ENCODE measurements at places on chromosomes 12 and 14.

DNA sequence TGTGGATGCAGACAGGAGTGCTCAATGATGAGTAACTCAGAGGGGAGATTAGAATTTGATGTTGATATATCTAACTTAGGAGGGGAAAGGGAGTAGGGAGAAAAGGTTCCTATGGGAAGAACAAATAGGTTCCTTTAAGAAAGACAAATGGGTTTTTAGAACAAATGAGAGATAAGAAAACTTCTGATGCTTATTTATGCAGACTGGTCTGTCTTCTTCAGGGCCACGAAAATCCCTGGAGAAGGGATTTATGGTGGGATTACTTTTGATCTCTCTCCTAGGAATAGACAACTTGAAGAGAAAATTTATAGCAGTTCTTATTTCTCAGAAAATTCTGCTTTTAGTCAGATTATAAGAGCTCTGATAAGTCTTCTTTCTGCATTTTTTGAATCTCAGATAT, 99.0 kb upstream of the DDHD1 start:
- DNase-seq = no peak

- DNase-seq = no peak
Measured at GRCh38 chr12:26791301-26791791, 41.6 kb downstream of the ITPR2 start.

GRCh38 chr14:64208981-64209380, 85.2 kb downstream of the ESR2 start:
- peak; percentile 39 for DNase-seq

DNA sequence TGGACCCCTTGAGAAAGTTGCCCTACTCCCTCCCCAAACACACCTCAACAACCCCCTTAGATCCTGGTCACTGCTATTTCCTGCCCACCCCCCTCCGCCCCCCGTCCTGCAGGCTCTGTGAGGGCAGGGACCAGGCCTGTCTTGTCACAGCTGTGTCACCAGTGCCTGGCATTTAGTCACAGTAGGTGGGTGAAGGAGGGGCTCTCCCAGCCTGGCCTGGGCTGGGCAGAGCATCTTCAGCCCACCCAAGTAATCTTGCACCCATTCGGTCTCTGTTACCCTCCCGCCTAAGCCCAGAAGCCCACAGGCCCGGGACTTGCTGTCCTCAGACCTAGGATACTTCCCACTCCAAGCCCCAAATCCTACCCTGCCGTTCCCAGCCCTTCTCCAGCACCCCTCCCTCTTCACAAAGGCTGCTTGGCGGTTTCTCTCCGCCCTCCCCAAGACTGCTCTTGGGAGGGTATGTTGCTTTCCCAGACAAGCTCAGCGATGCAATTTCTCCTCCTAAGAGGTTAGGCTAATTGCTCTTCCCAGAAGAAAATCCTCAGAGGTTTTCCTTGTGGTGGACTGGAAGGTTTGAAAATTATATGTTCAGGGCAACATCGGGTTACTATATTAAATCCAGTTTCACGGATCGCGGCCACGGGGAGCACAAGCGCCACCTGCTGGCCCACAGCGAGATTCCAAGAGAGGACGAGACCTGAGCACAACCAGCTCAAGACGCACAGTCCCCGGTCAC, 50.8 kb upstream of the ZFP36L1 start:
- DNase-seq = peak; percentile 91

- DNase-seq = no peak
Measured at GRCh38 chr14:61213191-61213621, 67.9 kb downstream of the TMEM30B start.

DNA sequence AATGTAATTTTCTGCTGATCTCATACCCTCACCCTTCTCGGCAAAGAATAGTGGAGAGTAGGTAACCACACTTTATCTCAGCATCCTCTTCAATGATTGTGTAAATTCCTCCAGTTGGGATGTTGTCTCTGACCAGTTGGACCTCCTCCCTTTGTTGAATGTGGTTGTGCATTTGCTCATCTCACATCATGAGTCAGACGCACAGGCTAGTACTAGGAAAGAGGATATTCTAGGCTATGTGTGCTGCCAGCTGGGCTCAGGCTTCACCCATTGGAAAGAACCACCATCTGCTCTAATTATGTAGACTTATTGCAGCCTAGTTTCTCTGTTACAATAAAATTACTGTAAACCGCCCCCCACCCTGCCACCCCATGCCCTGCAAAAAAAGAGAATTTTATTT, 90.3 kb downstream of the LMO3 start:
- no peak for DNase-seq

DNA sequence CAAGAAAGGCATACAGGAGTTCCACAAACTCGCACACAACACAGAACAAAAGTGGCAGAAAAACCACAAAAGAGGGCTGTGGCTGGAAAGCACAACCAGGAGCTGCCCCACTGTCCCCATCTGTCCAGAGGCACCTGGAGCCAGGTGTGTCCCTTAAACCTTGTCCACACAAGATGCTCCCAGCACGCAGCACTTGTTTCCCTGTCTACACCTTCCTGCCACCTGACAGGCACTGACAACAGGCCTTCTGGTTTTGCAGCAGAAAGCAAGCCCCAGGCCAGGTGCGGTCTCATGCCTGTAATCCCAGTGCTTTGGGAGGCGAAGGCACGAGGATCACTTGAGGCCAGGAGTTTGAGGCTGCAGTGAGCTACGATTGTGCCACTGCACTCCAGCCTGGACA, 3.6 kb downstream of the BTBD6 start:
- no peak for DNase-seq

DNA sequence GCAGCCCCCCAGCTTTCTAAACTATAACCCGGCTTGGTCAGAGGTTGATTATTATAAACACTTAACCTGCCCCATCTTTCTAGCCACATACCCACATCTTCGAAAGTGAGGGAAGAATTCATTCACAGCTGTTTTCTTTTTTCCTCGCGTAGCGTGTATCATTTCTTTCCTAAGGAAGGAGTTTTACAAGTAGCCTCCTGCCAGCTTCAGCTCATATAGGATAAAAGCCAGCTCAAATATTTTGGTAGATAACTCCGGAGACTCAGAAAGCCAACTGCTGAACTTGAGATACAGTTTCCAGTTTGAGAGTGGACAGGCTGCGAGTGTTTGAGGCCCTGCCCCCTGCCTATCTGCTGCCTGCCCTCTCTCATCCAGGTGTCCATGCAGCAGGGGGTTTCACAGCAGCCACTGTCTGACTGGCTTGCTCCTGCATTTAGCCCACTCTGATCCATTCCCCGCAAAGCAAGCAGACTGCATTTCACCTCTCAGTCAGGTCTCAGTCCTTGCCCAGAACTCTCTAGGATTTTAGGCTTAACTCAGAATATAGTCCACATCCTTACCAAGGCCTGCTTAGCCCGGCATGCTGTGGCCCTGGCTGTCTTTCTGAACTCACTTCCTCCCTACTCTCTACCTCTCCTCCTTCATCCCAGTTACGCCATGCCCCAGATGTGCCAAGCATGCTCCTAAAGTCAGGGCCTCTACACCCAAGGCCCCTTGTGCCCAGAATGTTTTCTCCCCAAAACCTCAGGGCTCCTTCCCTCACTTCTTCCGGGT, 46.9 kb downstream of the EVL start:
- peak; percentile 70 for DNase-seq

DNA sequence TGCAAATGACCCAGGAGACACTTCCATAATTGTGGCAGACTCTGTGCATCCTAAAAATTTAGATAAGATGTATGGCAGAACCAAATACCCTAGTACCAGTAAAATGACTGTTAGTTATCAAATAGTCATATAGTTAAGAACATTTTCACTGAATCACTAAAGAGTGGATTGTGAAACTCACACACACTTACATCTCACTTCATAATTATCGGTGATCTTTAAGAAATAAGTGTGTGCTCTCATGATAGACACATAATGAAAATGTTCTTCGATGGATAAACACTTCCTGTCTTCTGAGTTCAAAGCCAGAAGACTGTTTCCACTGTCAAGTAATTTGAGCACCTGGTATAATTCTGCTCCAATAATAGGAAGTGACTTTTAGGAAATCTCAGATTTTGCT, 19.1 kb upstream of the KLRB1 start:
- no peak for DNase-seq

DNA sequence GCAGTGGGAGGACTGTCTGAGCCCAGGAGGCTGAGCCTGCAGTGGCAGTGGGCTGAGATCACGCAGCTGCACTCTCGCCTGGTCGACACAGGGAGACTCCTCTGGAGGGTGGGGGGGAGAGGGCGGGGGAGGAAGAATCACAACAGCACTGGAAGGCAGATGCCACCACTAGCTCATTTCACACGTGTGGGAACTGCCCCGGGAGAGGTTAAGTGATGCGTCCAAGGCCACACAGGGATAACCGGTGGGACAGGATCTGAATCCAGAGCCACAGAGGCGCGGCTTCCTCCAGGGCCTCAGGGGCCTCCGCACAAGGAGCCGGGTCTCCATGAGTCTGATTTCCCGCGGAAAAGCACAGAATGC, 20.8 kb downstream of the STX2 start:
- DNase-seq = no peak

DNA sequence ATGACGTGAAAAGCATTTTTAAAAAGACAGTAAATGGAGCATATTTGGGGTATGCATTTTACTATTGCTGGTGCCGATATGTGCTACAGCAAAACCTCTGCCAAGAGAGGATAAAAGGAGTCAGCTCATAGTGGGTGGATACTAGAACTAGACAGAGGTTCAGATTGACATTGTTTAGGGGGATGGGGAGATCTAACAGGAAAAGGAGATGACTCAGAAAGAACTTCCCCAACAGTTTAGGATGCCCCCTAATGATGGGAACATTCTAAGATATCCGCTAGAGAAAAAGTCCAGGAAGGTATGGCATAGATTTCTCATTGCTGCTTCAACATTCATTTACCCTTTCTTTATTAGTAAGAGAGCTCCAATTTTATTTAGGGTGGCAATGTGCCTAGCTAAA, 110.5 kb upstream of the CLEC14A start:
- DNase-seq = no peak

DNA sequence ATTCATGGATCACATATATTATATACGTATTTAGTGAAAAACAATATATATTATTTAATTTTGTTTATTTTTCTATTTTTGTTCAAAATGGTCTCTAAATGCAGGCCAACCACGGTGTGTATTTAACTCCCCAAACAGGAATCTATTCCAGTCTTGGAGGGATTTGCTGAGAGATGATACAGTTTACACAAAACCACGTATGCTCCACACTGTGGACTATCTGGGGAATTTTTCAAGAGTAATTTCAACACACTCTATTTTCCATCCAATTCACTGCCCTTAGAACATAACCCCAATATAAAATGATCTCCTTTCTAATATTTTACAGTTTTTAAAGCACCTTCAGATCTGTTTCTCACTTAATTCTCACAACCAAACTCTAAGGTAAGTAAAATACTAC, 15.3 kb downstream of the EML1 start:
- no peak for DNase-seq

GRCh38 chr12:45050751-45051571, at the start of gene DBX2:
Gene DBX2 (minus strand): TSS chr12:45051099. CDS start chr12:45050927, 172 bp downstream.
- DNase-seq = no peak

DNA sequence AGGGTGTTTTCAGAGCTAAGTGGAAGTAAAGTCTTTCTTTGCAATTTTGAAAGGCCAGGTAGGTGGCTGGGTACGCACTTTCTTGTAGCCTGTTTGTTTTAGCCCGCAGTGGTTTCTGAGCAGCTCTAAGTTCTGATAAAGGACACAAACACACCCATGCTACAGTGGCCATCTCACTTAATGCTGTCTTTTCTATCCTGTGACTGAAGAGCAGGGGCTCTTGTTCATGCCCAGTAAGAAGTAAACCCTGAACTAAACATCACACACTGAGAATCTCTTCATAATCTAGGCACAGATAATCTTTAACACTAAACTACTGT, 427.2 kb downstream of the RAD51B start:
- no peak for DNase-seq

- DNase-seq = no peak
Measured at GRCh38 chr14:73249564-73250316, 12.4 kb downstream of the PAPLN start.

Measured in cardiac septum (tissue), 1 donor.